Upper lobe of left lung (tissue), 6 donors: ENCODE measurements at places on chromosomes 12 and 14. TPM values are rescaled to one million over a fixed set of nuclear protein-coding genes. Genes with fewer than 3 reads are reported as not detected.

Gene SPATA7
- 27.2 TPM for total RNA-seq

Gene SLC10A1
- not detected for total RNA-seq

Gene TMEM233
- 0.46 TPM for total RNA-seq

Gene SOAT2
- not detected for total RNA-seq

Gene PLCZ1
- total RNA-seq: not detected

Gene AJUBA
- total RNA-seq: 49.3 TPM

Gene SLC22A17
- 11.1 TPM for total RNA-seq

Gene LMBR1L
- total RNA-seq: 66.1 TPM

Gene TUBA1A
- total RNA-seq: 96.4 TPM

Gene CPNE6
- not detected for total RNA-seq

Gene HOXC11
- not detected for total RNA-seq
